ENCODE measurements at places on chromosomes 5 and 9. TPM values are rescaled to one million over a fixed set of nuclear protein-coding genes. Genes with fewer than 3 reads are reported as not detected.

Gene KIAA0825
- 7.9 TPM for total RNA-seq

Gene PAEP
- not detected for total RNA-seq

Gene SOHLH1
- total RNA-seq: not detected

Gene HSPB3
- total RNA-seq: not detected

Gene IL9
- total RNA-seq: not detected

Gene LCN1
- total RNA-seq: not detected

Gene SLC34A1
- not detected for total RNA-seq

Gene DMRT3
- total RNA-seq: 1.8 TPM

Gene INSL6
- total RNA-seq: not detected

Gene TAL2
- not detected for total RNA-seq

Gene BTNL8
- 0.16 TPM for total RNA-seq

Gene PCDHA4
- 0.64 TPM for total RNA-seq

Gene TAF11L6
- total RNA-seq: not detected

Gene GPR151
- not detected for total RNA-seq

Gene F2RL1
- total RNA-seq: 0.64 TPM

Gene RGS3
- total RNA-seq: 31.7 TPM

Gene ABO
- 1.1 TPM for total RNA-seq

Gene SLC25A48
- total RNA-seq: 0.33 TPM

GRCh38 chr5:56317923-56318561, 84.9 kb upstream of the ANKRD55 start:
- DNase-seq: no peak

- DNase-seq: no peak
Measured at GRCh38 chr9:32404856-32405255, 20.4 kb downstream of the ACO1 start.

DNA sequence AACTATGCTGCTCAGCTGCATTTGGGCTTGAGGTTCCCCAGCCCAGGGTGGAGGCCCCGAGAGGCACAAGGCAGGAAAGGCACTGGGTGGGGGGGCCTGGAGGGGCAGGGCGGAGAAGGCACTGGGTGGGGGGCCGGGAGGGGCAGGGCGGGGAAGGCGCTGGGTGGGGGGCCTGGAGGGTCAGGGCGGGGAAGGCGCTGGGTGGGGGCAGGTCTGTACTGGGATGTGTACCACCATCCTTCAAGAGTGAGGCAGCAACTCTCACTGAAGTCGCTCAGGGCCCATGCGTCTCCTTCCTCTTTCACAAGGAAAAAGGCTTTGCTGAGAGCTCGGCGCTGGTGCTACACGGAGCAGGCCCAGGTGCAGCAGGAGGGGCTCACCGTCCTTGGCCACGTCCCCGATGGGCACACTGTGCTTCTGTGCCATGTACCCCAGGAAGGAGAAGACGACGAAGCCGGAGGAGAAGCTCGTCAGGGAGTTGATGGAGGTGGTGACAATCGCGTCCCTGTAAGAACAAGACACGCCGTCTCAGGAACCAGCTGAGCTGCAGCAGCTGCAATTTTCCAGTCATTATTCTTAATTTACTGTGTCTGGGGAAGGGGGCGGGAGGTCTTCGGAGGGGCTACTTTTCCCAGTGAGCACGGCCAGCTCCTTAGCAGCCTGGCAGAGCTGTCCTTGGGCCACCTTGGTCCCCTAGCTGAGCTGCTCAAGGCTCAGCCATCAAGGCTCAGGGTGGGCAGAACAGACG, 30.8 kb downstream of the SLC6A3 start:
- DNase-seq: no peak

DNA sequence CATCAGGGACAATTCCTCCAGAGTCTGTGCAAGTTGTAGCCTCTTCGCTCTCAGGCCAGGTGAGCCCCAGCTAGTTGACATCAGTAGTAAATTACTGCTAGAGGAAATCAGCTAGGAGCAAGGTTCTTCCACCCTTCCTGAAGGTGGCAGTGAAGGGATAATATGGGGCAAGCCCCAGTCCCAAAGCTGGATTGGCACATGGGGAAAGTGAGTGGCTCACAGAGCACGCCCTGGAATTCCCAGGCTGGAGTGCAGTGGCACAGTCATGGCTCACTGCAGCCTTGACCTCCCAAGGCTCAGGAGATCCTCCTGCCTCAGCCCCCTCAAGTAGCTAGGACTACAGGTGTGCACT, 82.1 kb downstream of the CYFIP2 start:
- no peak for DNase-seq

DNA sequence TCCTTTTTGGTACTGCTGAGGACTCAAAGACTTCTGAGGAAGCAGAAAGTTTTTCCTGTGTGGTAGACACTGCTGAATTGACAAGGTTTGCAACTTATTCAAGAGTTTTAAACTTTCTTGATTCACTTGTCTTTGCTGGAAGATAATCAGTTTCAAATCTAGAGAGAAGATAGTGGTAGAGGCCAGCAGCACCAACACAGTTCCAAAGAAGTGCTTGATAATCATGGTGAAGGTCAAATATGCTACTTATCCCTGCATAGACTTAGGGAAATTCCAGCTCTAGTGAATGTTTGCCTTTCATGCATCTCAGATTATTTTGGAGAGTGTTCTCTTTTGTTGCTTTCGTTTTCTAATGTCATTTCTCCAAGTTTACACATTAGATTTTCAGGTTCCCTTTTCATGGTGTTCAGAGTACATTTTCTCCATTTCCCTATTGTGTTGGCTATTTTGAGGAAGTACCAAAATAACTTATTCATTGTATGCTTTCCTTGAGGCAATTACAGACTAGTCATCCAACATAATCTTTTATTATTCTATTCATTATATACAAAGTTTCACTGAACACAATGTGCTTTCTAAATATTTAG, 550 bp downstream of the IFNE start:
- no peak for DNase-seq

DNA sequence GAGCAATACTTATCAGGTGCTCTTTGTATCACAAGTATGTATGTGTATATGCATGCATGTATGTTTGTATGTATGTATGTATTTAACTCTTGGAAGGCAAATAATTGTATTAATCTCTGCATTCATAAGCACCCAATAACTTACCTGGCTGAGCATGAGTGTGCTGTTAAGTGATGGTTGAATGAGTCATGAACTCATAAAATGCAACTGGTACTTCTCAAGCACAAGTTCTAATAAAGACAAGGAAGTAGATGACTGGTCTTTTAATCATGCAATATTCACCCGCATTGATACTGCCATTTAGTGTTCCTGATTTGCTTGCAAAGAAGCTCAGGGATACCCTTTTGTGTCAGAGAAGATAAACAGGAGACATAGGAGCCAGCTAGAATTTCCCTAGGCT, 204.9 kb upstream of the TRPM3 start:
- DNase-seq: no peak

GRCh38 chr5:132474881-132475496, 15.6 kb downstream of the IRF1 start:
- no peak for DNase-seq

DNA sequence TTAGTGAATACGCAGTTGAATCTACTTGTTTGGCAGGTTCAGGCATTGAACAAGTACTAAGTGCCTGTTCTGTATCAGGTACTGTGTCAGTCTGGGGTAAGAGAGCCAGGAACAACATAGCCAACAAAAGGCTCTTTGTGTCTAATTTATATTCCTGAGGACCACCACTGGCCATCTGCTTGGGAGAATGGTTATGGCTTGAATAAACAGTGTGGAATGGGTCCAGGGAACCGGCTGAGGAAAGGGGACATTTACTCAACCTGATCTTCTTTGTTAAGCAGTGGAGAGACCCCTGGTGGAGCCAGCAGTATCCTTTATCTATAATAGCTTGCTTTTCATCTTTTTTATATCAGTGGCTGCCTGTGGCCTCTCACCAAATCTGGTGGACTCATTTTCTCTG, 38.6 kb downstream of the EXOSC2 start:
- DNase-seq: no peak

DNA sequence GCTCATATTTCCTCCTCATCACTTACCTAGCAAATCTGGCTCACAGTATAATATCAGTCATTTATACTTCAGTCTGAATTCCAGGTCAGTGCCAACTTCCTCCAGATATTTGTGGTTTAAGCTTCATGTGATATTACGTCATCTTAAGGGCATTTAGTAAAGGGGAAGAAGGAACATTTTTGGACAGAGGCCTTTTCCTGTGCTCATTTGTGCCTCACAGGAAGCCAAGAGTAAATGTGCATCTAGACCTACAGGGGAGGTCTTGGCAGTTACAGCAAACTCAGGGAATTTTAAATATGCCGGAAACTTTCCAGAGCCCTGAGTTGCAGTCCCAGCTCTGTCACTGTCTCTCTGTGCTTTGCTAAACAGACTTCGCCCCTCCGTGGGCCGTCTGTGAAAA, 12.3 kb upstream of the KCNIP1 start:
- no peak for DNase-seq

DNA sequence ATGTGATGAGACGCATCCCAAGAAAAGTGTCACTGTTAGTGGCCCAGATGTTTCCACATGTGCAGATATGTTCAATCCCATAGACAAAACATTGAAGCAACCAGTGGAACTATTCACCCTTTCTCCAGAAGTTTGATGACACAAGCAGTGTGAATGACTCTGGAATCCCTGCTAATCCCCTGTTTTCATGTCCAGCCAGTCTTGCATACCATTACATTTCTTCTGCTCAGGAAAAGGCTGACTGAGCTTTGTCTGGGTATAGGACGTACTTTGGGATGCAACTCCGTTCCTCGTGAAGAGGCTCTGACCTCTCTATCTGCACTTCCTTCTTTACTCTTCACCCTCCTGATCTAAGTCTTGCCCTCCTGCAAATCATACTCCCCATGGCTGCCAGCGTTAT, 172.4 kb downstream of the NTRK2 start:
- DNase-seq: no peak

- no peak for DNase-seq
Measured at GRCh38 chr5:143576711-143577484, 173.4 kb upstream of the NR3C1 start.

- DNase-seq: no peak
Measured at GRCh38 chr5:135942202-135942771, 12.5 kb downstream of the LECT2 start.

DNA sequence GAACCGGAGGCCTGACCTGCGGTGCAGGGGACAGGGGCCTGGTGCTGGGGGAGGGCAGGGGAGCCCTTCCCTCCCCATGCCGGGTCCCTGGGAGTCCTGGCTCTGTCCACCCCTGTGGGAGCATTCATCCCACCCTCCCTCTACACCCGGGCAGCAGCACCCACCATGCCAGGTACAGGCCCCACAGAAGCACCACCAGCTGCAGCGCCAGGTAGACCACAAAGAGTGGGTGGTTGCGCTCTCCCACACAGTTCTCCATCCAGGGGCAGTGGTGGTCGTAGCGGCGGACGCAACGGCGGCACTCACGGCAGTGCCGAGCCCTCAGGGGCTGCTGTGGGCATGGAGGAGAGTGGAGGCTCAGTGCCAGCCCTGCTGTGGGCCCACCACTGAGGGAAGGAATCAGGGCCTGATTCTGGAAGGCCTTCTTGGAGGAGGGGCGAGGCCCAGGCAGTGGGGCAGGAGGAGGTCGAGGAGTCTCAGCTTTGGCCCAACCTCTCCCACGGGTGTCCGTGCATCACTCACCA, 2.4 kb downstream of the ZDHHC12 start:
- no peak for DNase-seq

DNA sequence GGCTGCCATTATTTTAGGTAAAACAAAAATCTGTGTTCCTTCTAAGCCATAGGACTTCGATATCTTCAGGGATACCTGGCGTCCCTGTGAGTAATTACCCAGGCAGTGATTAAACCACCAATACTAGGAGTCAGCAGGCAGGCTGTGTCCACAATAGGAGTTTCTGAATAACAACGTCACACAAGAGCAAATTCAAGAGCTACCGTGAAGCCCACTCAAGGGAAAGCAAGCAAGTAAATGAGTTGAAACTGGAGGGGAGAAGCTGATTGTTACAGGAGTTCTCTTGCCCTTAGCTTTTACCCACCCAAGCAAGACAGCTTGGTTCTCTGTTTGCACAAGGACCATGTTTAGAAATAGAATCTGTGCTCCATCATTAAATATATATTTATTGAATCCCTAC, 50.8 kb downstream of the SEMA5A start:
- DNase-seq: no peak

GRCh38 chr5:137336565-137337120, 162.5 kb downstream of the SPOCK1 start:
- no peak for DNase-seq

DNA sequence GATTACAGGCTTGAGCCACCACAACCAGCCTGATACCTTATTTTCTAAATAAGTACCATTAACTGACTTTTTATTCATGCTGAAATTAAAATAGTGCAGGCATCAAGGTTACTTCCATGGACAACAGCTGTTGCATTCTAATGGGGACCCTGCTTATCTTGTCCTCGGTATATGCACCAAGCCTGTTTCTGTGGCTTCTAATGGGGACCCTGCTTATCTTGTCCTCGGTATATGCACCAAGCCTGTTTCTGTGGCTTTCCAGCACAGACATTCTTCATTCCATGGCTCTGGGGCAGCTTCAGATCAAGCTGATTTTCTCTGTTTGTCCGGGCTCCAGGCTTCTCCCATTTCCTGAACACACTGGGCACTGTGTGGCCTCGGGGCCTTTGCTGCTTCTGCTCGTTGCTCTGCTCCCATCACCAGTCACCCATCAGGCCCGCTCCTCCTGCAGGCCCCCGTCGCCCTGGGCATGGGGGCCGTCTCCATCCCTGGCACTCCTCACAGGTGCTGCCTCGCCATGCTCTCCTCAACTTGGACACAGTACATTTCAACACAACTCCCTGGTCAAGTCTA, 30.7 kb downstream of the ZNF354A start:
- no peak for DNase-seq

DNA sequence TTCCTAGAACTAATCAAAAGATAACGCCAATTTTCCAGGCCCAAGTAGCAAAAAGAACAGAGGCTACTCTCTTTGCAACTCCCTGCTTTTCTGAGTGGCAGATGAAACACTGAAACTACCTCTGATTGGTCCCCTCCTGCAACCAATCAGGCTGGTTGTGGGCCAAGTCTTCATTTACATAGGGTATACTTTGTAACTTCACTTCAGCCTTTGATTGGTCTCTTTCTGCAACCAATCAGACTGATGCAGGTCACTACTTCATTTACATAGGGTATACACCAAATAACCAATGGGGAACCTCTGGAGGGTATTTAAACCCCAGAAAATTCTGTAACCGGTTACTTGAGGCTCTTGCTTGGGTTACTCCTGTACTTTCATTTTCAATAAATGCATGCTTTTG, 289.6 kb downstream of the MED10 start:
- DNase-seq: no peak

GRCh38 chr9:109766351-109766750, 13.6 kb upstream of the PALM2AKAP2 start:
- DNase-seq: no peak

- DNase-seq: no peak
Measured at GRCh38 chr5:52648726-52649125, 139.0 kb upstream of the ITGA1 start.

DNA sequence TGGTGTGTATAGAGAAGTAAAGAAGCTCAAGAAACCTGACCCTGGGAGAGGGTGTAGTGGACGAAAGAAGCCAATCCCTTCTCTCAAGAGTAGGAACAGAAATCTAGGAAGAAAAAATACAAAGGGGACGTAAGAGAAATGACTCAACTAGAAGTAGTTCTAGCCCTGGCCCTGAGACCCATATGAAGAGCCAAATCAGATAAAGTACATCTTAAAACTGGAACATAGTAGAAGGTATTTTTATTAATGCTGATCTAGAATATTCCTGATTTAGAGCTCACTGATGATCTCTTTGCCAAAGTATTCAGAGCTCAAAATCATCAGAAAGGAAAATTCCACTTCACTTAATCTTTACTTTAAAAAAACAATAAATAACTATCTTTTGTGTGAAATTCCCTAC, 184.8 kb downstream of the MLLT3 start:
- DNase-seq: no peak

GRCh38 chr9:4812858-4813257, 20.1 kb downstream of the RCL1 start:
- no peak for DNase-seq
